ENCODE measurements at places on chromosomes 13 and 19.

GRCh38 chr19:45994456-45994997 is 740 bp upstream of the CCDC61 start:
- DNase-seq: no peak

DNA sequence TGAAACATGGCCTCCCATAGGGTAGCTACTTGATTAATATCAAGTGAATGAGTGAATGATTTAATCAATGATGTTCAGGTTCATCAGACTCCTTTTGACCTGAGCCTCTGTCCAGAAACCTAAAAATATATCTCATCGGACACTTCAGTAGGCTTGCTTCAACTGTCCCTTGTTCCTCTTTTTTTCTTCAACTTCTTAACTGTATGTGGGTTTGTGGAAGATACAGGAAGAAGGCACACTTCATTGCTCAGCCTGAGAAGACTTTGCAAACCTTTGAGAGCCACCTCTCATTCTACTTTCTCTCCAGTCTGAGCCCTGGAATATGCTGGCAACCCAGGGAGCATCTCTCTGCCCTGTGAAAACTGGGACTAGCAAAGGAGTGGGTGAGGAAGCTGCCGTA is 557.0 kb downstream of the FGF9 start:
- no peak for DNase-seq

DNA sequence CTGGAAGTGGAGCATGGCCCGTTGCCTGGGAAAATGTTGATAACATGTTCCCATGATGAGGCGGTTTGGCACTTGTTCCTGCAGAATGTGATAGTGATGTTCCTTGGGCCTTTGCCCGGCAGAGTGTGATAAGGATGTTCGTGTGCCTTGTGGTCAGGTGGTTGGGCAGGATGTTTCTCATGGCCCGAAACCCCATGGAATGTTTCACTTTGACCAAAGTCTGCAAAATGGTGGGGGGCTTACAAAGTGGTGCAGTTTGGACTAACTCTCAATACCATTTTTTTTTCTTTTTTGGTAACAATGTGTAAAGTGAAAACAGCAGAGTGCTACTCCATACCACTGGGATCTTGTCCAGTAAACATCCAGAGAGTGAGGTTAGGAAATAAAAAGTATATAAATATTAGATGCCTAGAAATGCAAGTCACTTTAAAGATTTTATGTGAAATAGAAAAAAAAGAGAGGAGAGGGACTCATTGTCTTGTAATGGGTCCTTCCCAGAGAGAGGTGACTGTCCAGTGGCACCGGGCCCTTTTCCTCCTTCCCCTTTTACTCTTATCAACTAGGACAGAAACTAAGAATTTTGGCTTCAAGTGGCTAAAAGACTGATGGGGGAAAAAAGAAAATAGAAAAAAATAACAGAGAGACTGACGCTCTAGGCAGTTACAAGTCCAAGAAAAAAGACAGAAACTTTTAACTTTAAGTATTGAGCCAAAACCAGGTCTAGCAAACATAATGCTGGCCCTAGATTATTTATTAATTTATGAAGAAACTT is 5.7 kb downstream of the FPR3 start:
- no peak for DNase-seq

- no peak for DNase-seq
Observed at GRCh38 chr13:79194272-79194671, 211.8 kb downstream of the RBM26 start.

DNA sequence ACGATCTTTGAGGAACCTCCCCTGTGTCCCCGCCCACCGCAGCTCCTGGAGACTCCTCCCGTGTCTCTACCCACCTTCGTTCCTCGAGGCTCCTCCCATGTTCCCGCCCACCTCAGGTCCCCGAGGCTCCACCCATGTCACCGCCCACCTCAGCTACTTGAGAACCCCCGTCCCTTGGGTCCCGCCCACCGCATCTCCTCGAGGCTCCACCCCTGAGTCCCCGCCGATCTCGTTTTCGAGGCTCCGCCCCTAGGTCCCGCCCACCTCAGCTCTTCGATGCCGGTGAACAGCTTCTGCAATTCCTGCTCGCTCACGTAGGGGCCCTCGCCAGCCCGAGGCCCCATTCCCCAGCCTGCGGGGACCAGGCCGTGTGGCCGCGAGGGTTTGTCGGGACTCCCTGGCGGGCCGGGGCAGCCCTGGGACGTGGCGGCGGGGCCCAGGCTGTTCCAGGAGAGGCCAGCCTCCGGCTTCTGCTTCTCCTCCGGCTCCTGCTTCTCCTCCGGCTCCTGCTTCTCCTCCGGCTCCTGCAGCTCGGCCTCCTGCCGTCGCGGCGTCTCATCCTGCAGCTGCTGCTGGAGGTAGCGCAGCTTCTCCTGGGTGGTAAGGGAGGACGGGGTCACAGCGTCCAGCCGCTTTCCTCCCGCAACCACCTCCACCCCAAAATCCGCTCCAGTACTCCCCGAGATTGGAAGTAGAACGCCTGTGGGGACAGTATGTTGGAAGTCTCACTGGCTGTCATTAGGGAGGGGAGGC is 16.7 kb downstream of the TSKS start:
- no peak for DNase-seq

- DNase-seq: no peak
Observed at GRCh38 chr13:65966991-65967451, 1263.1 kb downstream of the PCDH9 start.

DNA sequence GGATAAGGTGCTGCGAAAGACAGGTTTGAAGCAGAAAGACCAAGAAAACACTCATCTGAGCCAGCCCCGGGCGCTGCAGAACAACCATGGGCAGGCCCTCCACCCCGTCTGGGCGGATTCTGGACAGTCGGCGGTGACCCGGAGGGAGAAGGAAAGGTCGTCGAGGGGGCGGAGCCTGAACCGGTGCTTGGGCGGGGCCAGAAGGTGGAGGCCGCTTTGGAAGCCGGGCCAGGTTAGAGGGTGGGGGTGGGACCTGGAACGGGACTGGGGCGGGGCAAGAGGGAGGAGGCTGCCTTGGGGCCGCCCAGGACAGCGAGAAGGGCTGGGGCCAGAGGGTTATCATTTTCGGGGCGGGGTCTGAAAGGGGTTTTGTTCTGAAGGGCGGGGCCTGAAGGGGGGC is 5.0 kb upstream of the ZNF765 start:
- no peak for DNase-seq

DNA sequence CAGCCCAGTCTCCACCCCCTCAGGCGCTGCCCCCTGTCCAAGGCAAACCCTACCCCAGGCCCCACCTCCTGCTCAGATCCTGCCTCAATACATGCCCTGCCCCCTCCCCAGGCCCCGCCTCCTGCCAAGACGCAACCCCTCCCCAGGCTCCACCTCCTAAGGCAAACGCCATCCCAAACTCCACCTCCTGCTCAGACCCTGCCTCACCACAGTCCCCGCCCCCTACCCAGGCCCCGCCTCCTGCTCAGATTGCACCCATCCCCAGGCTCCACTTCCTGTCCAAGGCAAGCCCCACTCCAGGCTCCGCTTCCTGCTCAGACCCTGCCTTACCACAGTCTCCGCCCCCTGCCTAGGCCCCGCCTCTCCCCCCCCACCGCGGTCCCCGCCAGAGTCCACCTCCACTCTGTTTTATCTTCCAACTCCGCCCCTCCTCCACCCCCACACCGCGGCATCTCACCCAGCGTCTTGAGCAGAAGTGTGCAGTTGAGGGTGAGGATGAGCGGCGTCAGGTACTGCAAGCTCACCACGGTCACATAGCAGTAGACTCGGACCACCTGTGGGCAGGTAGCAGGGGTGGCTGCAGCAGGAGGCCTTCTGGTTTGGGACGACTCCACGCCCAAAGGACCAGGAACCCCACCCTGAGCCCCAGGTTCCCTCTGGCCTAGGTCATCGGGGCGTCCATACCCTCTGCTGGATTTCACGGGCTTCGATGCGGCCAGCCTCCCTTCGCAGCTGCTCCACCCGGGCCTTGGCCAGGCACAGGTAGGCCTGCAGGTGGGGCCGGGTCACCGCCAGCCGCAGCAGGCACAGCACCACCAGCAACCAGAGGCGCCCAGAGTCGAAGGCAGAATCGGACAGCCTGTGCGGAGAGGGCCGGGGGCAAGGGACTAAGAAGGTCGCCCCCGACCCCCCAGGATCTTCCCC is 17.7 kb downstream of the TMEM161A start:
- no peak for DNase-seq

DNA sequence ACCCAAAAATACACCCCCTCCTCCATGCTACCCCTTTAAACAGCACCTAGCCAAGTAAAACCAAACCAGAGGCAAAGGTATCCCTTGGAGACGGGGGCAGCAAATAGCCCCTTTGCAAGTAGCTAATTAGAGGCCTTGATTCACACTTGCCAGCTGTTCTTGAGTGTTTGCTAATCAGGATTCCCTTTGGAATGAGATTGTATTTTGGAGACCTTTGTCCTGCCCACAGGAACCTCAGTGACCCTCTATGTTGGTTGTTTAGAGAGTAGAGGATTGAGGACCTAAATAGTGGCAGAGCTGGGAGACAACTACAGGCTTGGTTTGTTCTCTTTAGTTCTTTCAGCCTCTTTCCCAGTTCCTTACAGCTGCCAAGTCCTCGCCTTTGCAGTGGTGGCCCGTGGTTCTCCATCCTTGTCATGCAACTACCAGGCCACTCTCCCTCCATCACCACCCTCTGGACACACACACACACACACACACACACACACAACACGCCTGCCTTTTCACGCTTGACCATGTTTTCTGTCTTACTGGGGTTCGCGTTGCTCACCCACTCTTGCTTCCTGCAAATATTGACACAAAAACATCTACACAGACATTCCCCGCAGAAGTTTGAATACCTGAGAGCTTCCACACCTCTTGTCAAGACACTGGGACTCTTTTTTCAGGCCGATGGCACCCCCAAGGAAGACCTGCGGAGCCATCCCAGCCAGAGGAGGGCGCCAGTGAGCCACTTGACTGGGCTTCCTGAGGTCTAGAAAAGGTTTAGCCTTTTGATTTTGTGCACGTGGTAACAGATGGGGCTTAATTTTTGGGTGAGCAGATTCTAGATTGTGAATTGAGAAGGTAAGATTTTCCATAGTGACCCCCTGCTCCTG is 80.0 kb upstream of the GPR183 start:
- DNase-seq: no peak

GRCh38 chr19:50818859-50819472 is 4.6 kb downstream of the KLK1 start:
- DNase-seq: no peak

DNA sequence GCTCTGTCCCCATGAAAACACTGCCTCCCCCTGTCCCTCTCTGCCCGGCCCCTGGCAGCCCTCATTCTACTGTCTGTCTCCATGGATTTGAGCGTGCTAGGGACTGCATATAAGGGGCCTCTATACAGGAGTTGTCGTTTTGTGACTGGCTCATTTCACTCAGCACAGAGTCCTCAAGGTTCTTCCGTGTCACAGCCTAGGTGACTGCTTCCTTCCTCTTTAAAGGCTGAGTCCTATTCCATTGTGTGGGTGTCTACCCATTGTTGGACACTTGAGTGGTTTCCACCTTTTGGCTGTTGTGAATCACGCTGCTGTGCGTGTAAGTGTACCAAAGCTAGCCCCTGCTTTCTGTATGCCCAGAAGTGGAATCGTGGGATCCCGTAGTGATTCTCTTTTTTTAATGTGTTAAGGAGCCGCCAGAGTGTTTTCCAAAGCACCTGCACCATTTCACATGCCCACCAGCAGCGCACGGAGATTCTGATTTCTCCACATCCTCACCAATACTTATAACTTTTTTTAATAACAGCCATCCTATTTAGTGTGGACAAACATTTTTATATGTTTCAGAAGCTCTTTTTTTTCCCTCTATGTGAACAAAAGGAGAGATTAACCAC is 116.7 kb downstream of the COL4A2 start:
- no peak for DNase-seq

DNA sequence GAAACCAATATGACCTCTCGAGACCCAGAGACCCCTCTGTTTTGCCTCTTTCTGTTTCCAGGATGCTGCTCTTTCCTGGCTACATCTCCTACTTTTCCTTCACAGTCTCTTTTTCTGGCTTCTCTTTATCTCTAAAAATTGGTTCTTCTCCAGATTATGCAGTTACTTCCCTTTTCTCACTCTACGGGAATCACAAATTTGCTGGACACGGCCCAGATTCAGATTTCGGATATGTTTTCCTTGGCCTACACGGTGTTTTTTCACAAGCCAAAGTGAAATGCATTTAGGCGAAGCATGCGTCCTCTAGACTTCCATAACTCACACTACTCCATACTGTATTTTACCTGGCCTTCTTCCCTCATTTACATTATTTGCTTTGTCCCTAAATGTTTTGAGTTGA is 214.7 kb upstream of the MIR17HG start:
- DNase-seq: no peak

- no peak for DNase-seq
Observed at GRCh38 chr13:90375851-90376250, 971.6 kb upstream of the MIR17HG start.

DNA sequence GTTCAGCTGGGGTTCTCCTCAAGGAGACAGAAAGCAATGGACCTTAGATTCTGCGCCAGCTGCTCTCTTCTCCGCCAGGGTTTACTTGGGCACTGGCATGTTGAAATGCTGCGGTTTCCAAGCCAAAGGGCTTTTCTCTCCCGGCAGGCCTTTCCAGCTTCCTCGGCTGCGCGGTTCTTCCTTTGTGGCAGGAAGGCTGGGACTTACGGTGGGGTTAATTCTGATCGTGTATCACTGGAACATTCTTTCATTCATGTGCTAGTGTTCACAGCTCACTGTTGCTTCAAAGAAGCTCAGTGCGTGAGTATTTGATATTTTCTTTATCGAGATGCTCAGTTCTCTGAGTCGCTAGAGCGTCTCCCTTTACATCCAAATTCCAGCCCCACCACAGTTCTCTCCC is 723.2 kb downstream of the UQCRFS1 start:
- no peak for DNase-seq

DNA sequence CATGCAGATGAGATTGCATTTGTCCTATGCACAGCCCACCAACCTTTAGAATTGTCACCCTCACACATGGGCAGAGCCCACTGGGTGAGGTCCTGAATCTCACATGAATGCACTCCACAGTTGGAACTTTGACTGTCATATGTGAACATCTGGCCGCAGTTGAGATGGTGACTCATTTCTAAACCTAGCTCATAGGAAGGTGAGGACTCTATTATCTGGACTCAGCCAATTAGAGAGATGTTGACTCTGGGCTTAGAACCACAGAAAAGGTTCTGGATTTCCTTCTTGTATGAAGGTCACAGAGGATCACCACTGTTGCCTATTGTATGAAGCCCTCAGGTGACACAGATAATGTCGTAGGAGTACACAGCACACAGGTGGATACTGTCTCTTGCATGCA is 25.6 kb upstream of the ZNF681 start:
- no peak for DNase-seq

DNA sequence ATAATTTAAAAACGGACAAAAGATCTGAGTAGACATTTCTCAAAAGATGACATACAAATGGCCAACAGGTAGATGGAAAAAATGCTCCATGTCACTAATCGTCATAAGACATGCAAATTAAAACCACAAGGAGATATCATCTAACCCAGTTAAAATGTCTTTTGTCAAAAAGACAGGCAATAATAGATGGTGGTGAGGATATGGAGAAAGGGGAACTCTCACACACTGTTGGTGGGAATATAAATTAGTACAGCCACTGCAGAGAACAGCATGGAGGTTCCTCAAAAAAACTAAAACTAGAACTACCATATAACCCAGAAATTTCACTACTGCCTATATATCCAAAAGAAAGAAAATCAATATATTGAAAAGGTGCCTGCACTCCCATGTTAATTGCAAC is 37.9 kb downstream of the OR10H4 start:
- DNase-seq: no peak

- no peak for DNase-seq
Observed at GRCh38 chr13:80498433-80498832, 157.5 kb upstream of the SPRY2 start.

GRCh38 chr13:108674346-108674745 is 44.9 kb downstream of the MYO16 start:
- no peak for DNase-seq

GRCh38 chr19:41784743-41785142 is 11.6 kb upstream of the CEACAM3 start:
- no peak for DNase-seq

Measured in occipital lobe (tissue), 3 donors.